ENCODE measurements at places on chromosomes 3 and 15. TPM values are rescaled to one million over a fixed set of nuclear protein-coding genes. Genes with fewer than 3 reads are reported as not detected.

The LRRN1 gene
- 1.3 TPM for total RNA-seq

The KLHL40 gene
- not detected for total RNA-seq

The SOX14 gene
- not detected for total RNA-seq

The SEMA3F gene
- total RNA-seq: 0.42 TPM

The IL5RA gene
- total RNA-seq: 4.4 TPM

The LDHAL6B gene
- total RNA-seq: not detected

The DUOXA2 gene
- not detected for total RNA-seq

The CNTN4 gene
- not detected for total RNA-seq

The EEFSEC gene
- 8.0 TPM for total RNA-seq

The SLC22A14 gene
- total RNA-seq: 0.10 TPM

The TEX55 gene
- not detected for total RNA-seq

The GABRR3 gene
- under 0.01 TPM for total RNA-seq

The ZIC4 gene
- not detected for total RNA-seq

The CHRD gene
- 0.31 TPM for total RNA-seq

The GUCA1C gene
- total RNA-seq: not detected

The C3orf85 gene
- total RNA-seq: not detected

The SLC28A2 gene
- total RNA-seq: not detected

The TRA2B gene
- 496 TPM for total RNA-seq

The WDR72 gene
- total RNA-seq: under 0.01 TPM

The SYNM gene
- total RNA-seq: 3.4 TPM

The CD80 gene
- total RNA-seq: 5.9 TPM

The STXBP5L gene
- total RNA-seq: not detected

The TNFAIP8L3 gene
- total RNA-seq: 0.31 TPM

The DUOX2 gene
- total RNA-seq: 0.10 TPM

The RAD18 gene
- total RNA-seq: 25.4 TPM

The XXYLT1 gene
- 9.0 TPM for total RNA-seq

The COL7A1 gene
- 0.10 TPM for total RNA-seq

The AADAC gene
- total RNA-seq: not detected

The APH1B gene
- total RNA-seq: 13.0 TPM

The SPATA16 gene
- total RNA-seq: not detected

The CD86 gene
- total RNA-seq: 50.1 TPM

The TMEM202 gene
- not detected for total RNA-seq

The RASGRF1 gene
- not detected for total RNA-seq

The C3orf20 gene
- 0.21 TPM for total RNA-seq

The TUSC7 gene
- total RNA-seq: not detected

The SERPINI2 gene
- not detected for total RNA-seq

The CHRM5 gene
- not detected for total RNA-seq

The OR5K1 gene
- total RNA-seq: not detected

The TKT gene
- 511 TPM for total RNA-seq

The ZNF660 gene
- total RNA-seq: 0.21 TPM

The SCN11A gene
- under 0.01 TPM for total RNA-seq

The MST1R gene
- total RNA-seq: 0.10 TPM

The CFAP91 gene
- total RNA-seq: 0.21 TPM

The MUC20 gene
- 0.84 TPM for total RNA-seq

The DTWD1 gene
- 11.4 TPM for total RNA-seq

Data from mononuclear cell (primary cell).